ENCODE measurements at places on chromosomes 12 and 14.

DNA sequence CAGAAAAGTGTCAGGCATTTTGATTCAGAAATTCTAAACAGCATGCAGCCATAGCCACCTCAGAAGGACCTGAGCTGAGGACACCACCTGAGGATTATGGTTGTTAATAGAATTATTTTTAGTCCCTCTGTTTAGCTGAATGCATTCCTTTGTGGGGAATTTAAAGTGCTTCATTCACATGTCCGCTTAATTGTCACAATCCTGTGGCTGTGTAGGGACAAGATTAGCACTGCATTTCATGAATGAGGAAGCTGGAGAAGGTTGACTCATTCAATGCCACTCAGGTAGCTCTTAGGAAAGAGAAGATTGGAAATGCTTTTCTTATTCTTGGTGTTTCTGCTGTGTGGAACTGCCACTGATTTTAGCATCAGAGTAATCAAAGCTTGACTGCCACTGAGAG lies 42.0 kb upstream of the KRR1 start:
- DNase-seq = no peak

DNA sequence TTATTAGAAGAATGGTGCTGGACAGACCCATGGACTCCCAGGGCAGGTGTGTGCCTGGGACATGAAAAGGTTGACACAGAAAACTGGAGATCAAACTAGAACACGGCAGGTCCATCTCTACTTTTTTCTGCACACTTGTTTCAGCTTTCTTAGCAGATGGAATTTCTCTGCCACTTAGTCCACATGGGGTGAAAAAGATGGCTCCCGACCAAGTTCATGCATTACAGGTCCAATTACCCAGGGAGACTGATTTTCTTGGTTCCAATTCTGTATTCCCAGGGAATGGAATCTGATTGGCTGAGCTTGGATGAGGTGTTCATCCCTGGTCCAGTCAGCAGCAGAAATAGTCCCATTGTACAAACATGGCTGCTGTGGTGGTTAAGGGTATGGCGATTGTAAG lies 238.9 kb upstream of the SRRM4 start:
- DNase-seq = no peak

DNA sequence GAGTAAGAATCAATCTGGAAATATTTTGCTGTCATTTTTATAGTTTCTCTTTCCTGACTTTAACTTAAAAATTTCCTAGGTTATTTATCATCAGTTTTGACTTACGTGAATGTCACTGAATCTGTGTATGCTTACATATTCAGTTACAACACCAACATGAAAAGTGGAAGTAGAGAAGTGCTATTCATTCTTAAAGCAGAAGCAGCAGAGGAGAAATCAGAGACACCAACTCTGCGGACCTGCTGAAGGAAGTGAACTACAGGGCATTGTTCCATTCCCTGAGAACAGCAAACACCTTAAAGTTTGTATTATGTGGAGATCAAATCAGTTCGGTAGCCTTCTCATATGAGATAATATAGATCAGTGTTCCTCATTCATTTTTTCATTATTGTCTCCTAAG lies 34.1 kb downstream of the RAD51B start:
- no peak for DNase-seq

DNA sequence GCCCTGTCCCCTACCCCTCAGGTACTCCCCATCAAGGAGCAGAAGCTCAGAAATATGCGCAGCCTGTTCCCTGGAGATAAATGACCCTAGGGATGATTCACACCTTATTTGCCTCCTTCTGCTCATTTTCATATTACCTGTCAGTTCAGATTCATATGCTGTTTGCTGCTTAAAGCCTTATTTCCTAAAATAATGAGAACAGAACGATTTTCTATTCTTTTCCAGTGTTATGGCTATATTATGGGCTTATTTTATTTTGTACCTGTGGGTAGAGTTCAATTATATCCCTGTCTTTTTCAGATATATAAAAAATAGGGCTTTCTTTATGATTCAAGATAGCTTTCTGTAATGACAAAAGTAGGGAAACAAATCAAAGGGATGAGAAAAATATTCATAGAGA lies 224.8 kb downstream of the RPAP3 start:
- DNase-seq = no peak

DNA sequence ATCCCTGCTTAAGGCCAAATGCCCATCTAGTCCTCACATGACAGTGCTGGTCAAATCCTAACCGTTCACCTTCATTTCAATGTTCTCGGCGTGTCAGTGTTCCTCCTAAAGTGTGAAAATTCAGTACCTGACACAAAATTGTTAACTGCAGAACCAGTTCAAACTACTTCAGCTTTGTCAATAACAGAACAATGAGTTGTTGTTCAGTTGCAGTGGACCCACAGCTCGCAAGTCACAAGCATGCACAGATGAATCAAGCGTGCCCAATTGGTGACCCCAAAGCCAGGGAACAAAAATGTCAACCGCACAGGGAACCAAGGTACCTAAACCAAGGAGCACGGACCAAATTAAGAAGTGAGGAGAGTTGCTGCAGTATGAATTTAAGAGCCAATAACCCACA lies 23.2 kb downstream of the NRDE2 start:
- DNase-seq = no peak

- no peak for DNase-seq
Measured at GRCh38 chr14:103052407-103052806, 4.9 kb downstream of the CDC42BPB start.

DNA sequence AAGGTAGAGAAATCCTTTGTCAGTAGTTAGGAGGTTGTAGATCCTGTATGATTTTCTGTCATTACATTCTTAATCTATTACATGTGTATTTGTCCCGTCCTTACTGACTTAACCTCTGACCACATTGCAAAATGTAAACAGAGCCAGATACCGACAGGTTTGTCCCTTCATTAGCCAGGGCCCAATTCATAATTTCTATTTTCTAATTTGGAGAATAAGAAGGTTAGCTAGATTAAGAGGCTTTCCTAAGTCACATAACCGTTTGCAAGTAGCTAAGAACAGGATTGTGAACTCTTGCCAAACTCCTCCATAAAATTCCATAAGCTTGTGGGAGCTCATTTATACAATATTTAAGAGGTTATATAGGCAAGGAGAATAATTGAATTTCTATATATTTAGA lies 352.6 kb downstream of the RAD51B start:
- DNase-seq = no peak

DNA sequence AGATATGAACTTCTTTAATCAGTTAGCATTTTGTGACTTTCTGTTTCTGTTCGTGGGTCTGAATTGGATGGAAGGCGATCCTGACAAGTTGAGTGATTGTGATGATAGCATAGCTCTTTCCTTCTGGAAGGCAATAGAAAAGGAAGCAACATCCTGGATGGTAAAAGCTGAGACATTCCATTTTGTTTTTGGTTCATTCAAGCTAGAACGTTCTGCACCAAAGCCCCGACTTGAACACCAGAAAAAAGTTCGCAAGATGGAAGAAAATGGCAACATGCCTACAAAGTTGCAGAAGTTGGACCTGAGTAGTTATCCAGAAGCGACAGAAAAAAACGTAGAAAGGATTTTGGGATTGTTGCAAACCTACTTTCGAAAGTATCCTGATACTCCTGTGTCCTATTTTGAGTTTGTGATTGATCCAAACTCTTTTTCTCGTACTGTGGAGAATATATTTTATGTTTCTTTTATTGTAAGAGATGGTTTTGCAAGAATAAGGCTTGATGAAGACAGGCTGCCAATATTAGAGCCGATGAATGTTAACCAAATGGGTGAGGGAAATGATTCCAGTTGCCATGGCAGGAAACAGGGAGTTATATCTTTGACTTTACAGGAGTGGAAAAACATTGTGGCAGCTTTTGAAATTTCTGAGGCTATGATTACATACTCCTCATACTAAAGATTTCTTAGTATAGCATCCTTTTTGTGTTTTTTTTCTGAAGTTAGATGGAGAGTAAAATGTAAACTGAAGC lies 896 bp downstream of the EID3 start:
- DNase-seq = no peak

DNA sequence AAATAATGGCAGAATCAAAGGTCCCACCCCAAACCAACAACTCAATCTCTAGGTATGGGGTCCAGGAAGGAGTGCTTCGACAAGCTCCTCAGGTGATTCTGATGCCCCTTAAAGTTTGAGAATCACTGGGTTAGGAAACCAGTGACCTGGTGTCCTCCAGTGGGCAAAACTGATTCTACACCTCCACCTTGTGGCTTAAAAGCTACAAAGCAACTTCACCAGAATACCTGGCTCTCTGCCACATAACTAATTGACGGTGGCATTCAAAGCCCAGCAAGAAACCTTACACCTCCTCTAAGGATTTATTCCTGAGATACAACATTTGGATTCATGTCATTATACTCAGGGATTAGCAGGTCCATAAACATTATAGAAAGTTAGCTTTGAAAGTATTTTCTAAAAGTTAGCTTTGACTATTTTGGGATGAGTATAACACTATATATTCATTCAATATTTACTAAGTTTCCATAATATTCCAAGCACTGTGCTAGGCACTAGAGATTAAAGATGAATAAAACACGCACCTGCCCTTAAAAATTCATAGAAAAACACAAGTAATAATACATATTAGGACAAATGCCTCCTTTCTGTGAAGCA lies 45.4 kb downstream of the DCAF5 start:
- peak; percentile 66 for DNase-seq

DNA sequence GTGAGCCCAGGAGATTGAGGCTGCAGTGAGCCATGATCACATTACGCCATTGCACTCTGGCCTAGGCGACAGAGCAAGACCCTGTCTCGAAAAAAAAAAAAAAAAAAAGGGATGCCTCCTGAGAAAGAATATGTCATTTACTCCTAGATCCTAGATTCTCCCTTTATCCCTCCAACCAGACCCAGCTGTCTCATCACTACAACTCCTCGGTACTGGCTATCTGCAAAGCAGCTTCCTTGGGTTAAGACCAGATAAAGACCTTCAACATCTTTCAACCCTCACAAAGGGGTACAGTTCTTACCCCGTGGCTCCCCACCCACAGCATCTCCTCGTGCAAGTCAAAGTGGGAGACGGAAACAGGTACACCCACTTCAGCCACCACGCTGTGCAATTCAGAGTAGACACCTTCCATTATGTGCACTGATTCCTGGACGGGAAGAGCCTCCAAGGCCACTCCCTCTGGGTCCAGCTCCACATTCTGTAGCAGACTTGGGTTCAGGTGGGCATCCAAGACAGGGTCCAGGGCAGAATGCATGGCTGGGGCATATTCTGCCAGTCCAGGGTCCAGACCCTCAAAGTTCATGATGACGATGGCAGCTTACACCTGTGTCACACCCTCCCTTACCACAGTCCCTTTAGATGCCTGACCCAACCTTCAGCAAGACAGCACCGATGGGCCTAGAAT lies 1.1 kb downstream of the PAN2 start:
- no peak for DNase-seq

DNA sequence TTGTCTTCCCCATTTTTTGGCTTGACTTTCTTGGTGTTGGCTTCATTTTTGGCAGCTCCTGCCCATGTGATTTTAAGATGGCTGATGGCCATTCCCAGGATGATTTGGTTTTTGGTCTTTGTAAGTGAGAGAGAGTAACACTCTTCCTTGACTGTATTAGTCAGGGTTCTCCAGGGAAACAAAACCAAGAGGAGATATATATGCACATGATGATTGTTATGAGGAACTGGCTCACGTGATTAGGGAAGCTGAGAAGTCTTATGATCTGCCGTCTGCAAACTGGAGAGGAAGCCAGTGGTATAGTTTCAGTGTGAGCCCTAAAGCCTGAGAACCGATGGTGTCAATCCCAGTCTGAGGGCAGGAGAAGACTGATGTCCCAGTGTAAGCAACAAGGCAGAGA lies 146.6 kb downstream of the NRXN3 start:
- no peak for DNase-seq

- peak; percentile 56 for DNase-seq
Measured at GRCh38 chr14:104731320-104732294, 7.6 kb downstream of the ADSS1 start.

- DNase-seq = no peak
Measured at GRCh38 chr12:9048930-9049329, 59.6 kb downstream of the KLRG1 start.

DNA sequence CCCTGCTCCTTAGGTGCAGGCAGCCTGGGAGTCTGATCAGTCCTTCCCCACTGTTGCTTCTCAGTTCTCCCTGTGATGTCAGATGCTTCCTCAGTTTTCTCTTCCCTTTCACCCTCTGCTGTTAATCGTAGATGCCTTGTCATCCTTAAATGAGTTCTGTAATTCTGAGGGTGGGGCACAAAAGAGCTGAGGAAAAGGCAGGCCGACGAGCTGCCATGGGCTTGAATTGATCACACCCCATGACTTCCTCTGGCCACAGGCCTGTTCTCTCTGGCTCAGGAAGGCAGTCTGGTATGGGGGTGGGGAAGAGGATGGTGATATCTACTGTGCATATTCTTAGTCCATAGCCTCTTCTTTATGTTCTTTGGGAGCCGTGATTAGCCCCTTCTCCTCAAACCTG lies 5.2 kb upstream of the AP1G2 start:
- no peak for DNase-seq

DNA sequence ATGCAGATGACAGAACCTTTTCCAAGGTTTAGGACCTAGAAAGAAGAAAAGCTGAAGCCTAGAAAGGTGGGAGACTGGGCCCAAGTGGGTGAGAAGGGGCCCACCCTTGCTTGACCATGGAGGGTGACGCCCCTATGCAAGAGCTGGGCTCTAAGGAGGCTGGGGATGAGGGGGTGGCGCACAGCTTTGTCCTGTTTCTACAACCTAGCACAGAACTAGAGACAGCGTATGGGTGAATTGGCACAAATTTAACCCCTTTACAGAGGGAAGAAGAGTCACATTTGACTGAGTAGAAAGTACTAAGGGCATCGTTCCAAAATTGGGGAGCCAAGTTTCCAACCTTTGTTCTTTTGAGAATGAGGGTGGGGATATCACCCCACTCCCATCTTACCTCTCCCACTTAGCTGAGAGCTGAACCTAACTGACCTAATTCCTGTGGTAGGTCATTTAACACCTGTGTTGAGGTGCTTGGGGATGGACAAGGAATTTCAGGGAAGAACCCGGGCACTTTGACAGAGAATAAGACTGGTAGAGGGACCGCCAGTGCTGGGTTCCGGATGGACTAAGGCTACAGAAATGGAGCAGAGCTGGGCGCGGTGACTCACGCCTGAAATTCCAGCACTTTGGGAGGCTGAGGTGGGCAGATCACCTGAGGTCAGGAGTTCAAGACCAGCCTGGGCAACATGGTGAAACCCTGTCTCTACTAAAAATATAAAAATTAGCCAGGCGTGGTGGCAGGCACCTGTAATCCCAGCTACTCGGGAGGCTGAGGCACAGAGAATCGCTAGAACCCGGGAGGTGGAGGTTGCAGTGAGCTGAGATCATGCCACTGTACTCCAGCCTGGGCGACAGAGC lies 5.2 kb downstream of the NFKBIA start:
- no peak for DNase-seq

DNA sequence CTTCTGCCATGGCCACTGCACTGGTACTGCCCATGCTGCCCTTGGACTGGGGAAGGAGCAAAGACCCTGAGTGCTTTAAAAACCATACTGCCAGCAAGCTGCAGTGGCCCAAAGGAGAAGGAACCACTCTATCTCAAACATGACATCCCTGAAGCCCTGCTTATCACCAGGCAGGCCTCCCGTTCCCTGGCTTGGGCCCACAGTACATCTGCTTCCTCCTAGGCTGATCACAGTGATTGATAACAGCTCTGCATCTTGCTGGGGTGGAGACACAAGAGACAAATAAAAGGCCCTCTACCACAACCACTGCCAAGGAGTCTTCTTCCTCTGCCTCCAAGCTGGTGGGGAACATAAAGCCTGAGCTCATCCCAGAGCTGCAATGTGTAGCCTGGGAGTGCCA lies 567.5 kb downstream of the TRHDE start:
- no peak for DNase-seq

GRCh38 chr12:10241290-10241689 lies 28.6 kb downstream of the GABARAPL1 start:
- DNase-seq = no peak

Measured in NCI-H526 (cell line).